Osteoblast (primary cell): ENCODE measurements at places on chromosomes 12 and 14. TPM values are rescaled to one million over a fixed set of nuclear protein-coding genes. Genes with fewer than 3 reads are reported as not detected.

The KRT80 gene
- total RNA-seq = 0.59 and 0.72 TPM in 2 replicates

The COCH gene
- 0.29 and 1.1 TPM in 2 replicates for total RNA-seq

The IAPP gene
- not detected in 2 replicates for total RNA-seq

The FAM216A gene
- 7.2 and 8.3 TPM in 2 replicates for total RNA-seq

The VASH1 gene
- 4.0 and 5.6 TPM in 2 replicates for total RNA-seq

The TGM1 gene
- total RNA-seq = 0.36 and 1.2 TPM in 2 replicates
